ENCODE measurements at places on chromosomes 11 and 22.

DNA sequence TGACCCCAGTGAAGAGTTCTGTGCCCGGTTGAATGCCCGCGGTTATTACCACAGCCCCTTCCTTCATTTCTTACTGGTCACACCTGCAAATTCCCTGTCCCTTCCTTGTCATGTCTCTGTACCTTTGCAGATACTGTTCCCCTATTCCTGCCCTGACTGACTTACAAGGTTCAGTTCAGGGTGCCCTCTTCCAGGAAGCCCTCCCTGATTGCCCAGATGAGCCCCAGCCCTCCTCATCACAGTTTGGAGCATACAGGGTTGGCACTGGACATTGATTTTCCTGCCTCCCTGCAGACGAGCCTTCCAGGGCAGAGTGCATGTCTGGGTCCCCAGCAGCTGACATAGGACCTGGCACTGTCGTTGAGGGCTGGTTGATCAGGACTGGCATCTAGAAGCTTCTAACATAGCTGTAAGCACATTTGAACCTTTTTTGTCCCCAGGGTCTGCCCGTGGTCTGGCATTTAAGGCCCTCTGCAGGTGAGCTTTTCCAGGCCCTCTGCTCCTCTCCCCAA lies 70.4 kb upstream of the SHISAL1 start:
- no peak for DNase-seq

DNA sequence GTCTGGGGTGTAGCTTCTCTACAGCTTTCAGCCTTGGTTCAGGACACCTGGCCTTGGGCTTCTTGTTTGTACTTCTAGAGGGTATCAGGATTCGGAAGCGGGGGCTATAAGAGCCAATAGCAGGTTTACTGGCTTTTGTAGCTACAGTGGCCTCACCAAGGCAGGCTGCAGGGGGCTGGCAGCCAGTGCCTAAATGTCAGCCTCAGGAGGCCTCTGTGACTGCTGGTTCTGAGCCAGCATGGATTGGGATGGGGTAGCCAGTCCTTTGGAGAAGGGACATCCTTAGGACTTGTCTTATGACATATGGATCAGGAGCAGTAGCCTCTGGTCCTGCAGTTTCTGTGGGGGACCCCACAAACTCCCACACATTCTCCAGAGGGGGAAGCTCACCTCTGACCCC lies 29.9 kb downstream of the EIF3F start:
- DNase-seq = no peak

GRCh38 chr11:733072-733471 lies 14.2 kb upstream of the TALDO1 start:
- DNase-seq = no peak

GRCh38 chr11:44266056-44266780 lies 43.7 kb downstream of the ALX4 start:
- DNase-seq = no peak

DNA sequence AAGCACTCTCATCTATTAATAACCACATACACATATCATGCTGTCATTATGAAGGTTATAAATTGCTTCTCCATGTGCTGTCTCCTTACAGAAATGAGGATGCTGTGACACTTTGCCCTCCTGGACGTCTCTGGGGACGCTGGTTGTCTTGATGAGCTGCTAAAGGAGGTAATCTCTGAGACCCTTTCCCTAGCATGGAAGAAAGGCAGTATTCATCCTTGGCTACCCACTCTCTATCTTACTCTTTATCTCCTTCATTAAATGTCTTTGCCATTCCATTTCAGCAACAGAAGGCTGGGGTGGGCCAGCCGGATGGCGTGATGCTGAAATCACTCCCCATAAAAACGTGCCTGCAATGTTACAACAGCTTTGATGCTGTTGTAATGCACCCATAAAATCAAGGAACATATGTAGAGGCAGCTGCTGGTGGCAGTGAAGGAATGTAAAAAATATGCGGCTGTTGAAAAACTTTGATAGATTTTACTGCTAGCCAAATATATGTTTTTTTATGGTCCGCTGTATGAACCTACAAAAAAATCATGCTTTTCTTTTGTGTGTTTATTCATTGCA lies 715.1 kb upstream of the API5 start:
- DNase-seq = no peak

DNA sequence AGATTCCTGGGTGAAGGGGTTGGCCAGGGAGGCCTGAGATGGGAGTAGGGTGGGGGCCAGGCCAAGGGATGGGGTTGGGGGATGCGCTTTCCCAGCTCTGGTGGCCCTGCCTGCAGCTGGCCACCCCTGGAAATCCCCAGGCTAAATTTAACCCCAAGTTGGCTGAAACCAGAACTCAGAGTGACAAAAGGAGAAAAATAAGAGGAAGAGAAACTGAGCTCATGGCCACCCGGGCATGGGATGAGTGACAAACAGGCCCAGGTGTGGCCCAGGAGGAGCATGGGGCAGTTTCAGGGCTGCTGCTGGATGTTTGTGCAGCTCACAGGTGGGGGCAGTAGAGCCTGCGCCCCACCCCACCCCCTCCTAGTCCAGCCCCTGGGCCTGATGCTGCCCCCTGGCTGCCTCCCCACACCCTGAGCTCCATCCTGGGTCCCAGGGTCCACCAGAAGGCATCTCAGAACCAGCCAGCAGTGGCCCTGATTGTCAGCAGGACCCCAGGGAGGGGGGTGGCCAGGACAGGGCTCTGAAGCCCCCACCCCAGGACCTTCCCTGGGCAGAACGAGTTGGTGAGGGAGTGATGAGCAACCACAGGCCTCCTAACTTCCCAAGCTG lies 48.0 kb downstream of the IGLL5 start:
- DNase-seq = no peak

GRCh38 chr11:117572129-117572528 lies 224.9 kb downstream of the DSCAML1 start:
- DNase-seq = no peak

DNA sequence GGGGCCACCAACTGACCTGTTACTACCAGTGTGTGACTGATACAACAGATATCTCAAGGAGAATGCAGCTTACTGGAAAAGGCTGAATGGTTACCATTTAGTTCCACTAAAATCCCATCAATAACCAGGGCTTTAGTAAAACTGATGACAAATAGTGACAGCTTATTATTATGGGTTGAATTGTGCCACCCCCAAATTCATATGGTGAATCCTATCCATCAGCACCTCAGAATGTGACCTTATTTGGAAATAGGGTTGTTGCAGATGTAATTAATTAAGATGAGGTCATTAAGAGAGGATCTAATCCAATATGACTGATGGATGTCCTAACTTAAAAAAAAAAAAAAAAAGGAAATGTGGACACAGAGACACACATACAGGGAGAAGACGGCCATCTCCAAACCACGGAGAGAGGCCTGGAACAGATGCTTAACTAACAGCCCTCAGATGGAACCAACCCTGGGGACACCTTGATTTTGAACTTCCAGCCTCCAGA lies 27.4 kb upstream of the IRAG1 start:
- DNase-seq = no peak

DNA sequence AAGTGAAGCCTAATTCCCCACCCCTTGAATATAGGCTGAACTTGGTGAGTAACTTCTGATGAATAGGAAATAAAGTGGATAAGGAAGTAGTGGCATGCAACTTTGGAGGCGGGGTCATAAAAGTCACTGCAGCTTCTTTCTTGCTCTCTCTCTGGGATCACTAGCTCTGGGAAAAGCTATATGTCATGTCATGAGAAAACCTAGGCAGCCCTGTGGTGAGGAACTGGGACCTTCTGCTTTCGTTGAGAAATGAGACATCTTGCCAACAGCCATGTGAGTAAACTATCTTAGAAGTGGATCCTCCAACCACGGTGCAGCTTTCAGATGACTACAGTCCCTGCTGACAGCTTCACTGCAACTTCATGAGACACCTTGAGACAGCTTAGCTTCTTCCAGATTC lies 15.7 kb downstream of the ZNF214 start:
- DNase-seq = no peak

DNA sequence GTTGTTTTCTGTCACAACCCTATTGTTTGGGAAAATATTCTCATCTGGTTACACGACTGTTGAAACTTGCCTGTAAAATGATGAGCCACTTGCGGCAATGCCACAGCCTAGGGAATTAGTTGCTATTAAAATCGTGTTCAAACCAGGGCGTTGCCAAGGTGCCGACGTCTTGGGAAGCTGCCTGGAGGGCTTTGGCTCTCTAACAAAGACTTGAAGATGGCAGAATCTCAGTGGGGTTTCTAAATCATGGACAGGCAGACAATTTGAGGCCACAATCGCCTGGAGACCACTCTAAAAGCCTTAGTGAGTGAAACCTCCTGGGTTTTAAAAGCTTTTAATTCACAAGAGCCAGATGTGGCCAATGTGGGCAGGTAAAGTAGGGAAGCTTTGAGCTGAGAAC lies 117.2 kb upstream of the BMAL1 start:
- DNase-seq = no peak

DNA sequence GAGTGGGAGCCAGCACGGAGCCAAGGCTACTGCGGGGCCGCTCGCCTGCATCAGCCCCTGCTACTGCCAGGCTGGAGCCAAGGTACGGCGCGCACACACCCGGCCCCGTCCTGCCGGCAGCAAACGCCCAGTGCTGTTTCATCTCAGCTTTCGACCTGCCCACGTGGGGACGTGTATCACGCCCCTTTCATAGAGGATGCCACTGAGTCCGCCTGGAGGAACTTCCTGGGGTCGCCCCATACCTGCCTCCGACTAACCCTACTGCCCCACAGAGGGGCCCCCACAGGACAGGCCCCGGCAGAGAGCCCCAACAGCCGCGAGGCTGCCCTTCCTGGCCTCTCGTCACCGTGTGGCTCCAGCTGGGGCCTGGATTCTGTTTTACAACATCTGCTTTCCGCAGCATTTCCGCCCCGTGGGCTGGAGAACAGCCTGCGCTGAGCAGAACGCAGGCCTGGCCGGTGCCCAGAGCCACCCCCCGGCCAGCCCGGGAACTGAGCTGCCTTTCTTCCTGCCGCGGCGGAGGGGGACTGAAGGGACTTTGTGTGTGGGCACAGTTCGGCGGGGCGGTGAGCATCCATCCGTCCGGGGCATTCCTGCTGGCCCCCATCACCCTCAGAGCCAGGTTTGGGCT lies 22.9 kb upstream of the ARHGAP8 start:
- no peak for DNase-seq

GRCh38 chr11:76252631-76253070 lies 46.3 kb upstream of the WNT11 start:
- no peak for DNase-seq

- no peak for DNase-seq
These were observed 3.7 kb upstream of the RPS6KA4 start for GRCh38 chr11:64355078-64355940.

DNA sequence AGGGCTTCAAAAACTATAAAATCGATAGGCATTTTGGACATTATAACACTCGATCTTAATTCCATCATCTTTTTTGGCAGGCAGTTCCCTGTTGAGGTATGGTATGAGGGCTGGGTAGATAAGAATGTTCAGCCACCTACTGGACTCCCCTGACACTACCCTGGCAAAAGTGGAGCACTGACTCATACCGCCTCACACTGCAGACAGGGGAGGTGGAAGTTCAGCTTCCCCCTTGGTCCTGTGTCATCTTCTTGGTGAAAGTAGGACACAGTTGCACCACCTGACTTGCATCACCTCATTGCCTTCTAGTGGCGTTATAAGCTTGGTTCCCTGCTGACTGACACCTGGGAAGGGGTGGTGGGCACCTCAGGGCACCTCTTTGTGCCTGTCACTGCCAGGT lies 30.4 kb downstream of the PAAF1 start:
- DNase-seq = peak; percentile 1

DNA sequence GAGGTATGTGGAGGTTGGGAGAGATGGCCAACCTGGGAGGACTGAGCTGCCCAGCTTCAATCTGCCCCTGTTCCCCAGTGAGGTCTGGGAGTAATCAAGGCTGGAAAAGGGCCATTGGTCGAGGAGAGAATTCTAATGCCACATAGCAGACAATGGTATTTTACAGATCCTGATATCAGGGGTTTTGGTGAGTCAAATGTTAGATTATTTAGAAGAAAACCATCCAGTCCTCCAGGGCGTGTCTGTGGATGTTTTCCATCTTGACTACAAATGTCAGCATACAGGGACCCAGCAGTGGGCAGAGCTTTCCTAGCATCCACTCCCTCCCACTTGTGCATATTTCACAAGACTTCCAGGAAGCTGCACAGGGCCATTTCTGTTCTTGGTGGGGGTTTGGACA lies 107.9 kb downstream of the SCN3B start:
- no peak for DNase-seq

GRCh38 chr11:116825854-116826750 lies 3.0 kb upstream of the APOA4 start:
- DNase-seq = no peak

DNA sequence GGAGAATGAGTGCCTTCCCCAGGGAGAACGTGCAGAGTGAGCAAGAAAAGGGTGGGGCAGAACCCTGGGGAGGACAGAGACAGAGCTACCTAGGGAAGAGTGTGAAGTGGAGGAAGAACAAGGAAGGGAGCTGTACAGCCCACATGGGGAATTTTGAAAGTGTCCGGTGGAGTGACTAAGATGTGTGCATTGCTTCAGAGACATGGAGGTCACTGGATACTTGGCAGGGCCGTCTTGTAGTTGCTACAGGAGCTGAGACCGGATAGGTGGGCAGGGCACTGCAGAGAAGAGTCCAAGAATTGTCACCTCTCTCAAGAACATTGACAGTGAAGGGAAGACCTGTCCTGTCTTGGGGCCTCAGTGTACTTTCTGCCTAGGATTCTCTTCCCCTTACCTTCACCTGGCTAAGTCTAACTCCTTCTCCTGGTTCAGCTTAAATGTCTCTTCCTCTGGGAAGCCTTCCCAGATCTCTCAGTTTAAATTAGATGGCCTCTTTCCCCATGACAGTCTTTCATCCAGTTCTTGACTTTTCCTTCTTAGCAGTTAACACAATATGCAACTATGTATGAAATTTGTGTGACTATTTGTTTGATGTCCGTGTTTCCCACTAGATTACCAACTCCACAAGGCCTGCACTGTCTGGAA lies 9.2 kb upstream of the P2RY6 start:
- DNase-seq = no peak

- DNase-seq = no peak
These were observed 108.4 kb downstream of the MED15 start for GRCh38 chr22:20615533-20616450.

GRCh38 chr11:107916671-107917241 lies 11.5 kb upstream of the RAB39A start:
- no peak for DNase-seq

GRCh38 chr22:39703091-39703490 lies 132.5 kb downstream of the CACNA1I start:
- no peak for DNase-seq

DNA sequence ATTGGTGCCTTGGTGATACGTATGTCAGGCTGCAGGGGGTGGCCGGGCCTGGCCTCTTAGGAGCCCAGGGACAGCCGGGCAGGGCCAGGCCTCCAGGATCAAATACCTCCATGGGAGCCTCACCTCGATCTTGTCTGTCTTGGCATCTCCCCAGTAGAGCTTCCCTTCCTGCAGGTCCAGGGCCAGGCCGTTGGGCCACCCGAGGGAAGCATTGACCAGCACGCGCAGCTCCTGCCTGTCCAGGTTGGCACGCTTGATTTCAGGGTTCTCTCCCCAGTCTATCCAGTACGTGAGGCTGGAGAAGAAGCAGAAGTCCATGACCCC lies 137.7 kb downstream of the CRYBB2 start:
- DNase-seq = no peak
